ENCODE measurements at places on chromosomes 2 and 18. TPM values are rescaled to one million over a fixed set of nuclear protein-coding genes. Genes with fewer than 3 reads are reported as not detected.

Gene GTF2A1L
- total RNA-seq = 0.57 TPM

Gene RAD51AP2
- total RNA-seq = not detected

Gene CCDC74A
- 5.6 TPM for total RNA-seq

Gene DLGAP1
- total RNA-seq = 0.27 TPM

Gene DSEL
- total RNA-seq = 14.6 TPM

Gene RAB17
- total RNA-seq = 2.9 TPM

Gene BMP10
- not detected for total RNA-seq

Gene PMS1
- 37.5 TPM for total RNA-seq

Gene METTL5
- 58.8 TPM for total RNA-seq

Gene CXCR1
- total RNA-seq = not detected

Gene FMNL2
- 53.6 TPM for total RNA-seq

Gene KLHL14
- total RNA-seq = not detected

Gene MC5R
- not detected for total RNA-seq

Gene ACMSD
- not detected for total RNA-seq

Gene RGPD3
- 0.53 TPM for total RNA-seq

Gene ZNF892
- 6.4 TPM for total RNA-seq

Gene RALBP1
- total RNA-seq = 96.1 TPM

Gene STAT4
- 0.07 TPM for total RNA-seq

Gene PLA2R1
- total RNA-seq = 21.4 TPM

Gene IL36B
- not detected for total RNA-seq

Gene CCDC138
- total RNA-seq = 14.9 TPM

Gene CYP1B1
- total RNA-seq = 0.79 TPM

Gene IL1RN
- total RNA-seq = not detected

Gene NT5DC4
- total RNA-seq = not detected

Gene MREG
- 5.5 TPM for total RNA-seq

Gene ERFE
- total RNA-seq = 1.2 TPM

Gene CFAP221
- total RNA-seq = not detected

Gene KCNK3
- not detected for total RNA-seq

Gene DNAH6
- under 0.01 TPM for total RNA-seq

Gene SYT4
- total RNA-seq = not detected

Gene NT5C1B
- not detected for total RNA-seq

Gene INHA
- not detected for total RNA-seq

Gene SRD5A2
- total RNA-seq = under 0.01 TPM

Gene FOXD4L1
- not detected for total RNA-seq

Gene MATN3
- 3.5 TPM for total RNA-seq

Gene DNAJC5G
- total RNA-seq = not detected

Gene ZNF521
- 181 TPM for total RNA-seq

Gene TDRD15
- total RNA-seq = under 0.01 TPM

Gene YES1
- 418 TPM for total RNA-seq

Gene TEX44
- not detected for total RNA-seq

Gene LIPT1
- 7.8 TPM for total RNA-seq

Gene UNC80
- not detected for total RNA-seq

Gene CD207
- not detected for total RNA-seq

Gene TIA1
- total RNA-seq = 153 TPM

Gene GKN2
- not detected for total RNA-seq

Gene CAPN13
- not detected for total RNA-seq

Gene INPP1
- 31.0 TPM for total RNA-seq

Gene STON1
- 9.7 TPM for total RNA-seq

Gene MARCO
- not detected for total RNA-seq

Gene RAMP1
- not detected for total RNA-seq

Gene SERPINB12
- not detected for total RNA-seq

Gene TBR1
- under 0.01 TPM for total RNA-seq

Gene TRIP12
- total RNA-seq = 389 TPM

Gene ABCG5
- total RNA-seq = not detected

All from thoracic aorta endothelial cell (primary cell).